ENCODE measurements at places on chromosomes 2 and 18.
A peak's percentile ranks its signal among the peaks of the same experiment; 100 is the strongest.

- DNase-seq: no peak
Measured at GRCh38 chr18:58394046-58394445, 234.8 kb downstream of the ALPK2 start.

DNA sequence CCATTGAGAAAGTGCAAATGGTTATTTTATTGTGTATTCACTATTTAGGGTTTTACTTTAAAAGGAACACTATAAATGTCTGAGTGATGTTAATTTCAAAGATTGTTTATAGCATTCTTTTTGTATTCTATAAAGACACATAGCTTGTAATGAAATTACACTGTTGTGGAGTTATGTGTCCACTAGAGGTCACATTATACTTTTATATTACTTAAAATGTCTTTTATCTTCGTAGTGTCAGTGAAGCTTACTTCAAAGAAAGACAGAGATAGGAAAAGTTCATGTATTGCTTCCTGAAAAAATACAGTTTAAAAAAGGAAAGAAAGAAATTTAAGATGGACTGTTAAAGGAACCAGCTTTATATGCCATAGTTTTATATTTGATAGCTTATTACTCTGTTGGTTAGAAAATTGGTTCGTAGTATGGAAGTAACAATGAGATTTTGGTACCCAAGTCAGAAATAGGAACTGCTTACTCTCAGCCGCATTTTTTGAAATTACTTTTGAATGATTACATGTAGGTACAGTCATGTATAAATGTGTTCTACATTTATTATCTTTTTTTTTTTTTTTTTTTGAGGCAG is 20.5 kb downstream of the APLF start:
- DNase-seq: no peak

- no peak for DNase-seq
Measured at GRCh38 chr2:154480521-154480920, 218.0 kb upstream of the KCNJ3 start.

DNA sequence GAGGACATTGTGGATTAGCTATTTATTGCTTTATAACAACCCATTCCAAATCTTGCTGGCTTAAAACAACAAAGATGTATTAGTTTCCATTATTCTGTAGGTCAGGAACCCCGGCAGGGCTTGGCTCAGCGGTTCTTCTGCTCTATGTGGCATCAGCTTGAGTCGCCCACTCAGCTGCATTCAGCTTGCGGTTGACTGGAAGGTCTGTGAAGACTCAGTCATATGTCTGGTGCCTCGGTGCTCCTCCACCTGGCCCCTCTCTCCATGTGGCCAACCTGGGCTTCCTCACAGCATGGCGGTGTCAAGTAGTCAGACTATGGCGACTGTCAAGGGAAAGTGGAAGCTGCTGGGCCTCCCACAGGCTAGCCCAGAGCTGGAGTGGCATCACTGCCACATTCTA is 48.6 kb downstream of the EMILIN2 start:
- DNase-seq: no peak

- DNase-seq: no peak
Measured at GRCh38 chr2:212536817-212537725, 1.5 kb downstream of the ERBB4 start.

DNA sequence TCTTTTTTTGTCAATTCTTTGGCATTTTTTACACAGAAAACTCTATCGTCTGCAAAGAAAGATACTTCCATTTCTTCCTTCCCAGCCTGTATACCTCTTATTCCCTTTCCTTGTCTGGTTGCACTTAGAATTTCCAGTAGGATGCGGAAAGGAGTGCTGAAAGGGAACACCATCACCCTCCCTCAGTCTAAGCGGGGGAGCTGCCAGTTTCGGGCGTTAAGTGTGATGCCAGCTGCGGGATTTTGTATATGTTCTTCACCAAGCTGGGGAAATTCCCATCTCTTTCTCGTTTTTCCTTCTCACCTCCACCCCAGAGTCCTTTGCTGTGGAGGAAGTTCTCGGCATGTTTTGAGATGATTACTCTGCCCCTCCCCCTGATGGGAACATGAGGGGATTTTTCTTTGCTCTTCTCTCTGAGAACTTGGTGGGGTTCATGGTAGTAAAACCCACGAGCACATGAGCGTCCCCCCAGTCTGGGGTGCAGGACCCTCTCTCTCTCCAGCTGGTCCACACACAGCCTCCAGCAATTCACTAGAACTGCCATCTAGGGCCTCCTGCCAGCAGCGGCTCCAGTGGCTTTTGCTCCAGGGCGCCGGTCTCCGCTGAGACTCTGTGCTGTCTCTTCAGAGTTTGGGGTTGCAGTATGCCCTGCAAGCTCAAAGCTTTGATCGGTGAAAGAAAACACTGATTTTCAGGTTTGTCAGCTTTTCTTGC is 15.5 kb downstream of the AQP12A start:
- DNase-seq: no peak

DNA sequence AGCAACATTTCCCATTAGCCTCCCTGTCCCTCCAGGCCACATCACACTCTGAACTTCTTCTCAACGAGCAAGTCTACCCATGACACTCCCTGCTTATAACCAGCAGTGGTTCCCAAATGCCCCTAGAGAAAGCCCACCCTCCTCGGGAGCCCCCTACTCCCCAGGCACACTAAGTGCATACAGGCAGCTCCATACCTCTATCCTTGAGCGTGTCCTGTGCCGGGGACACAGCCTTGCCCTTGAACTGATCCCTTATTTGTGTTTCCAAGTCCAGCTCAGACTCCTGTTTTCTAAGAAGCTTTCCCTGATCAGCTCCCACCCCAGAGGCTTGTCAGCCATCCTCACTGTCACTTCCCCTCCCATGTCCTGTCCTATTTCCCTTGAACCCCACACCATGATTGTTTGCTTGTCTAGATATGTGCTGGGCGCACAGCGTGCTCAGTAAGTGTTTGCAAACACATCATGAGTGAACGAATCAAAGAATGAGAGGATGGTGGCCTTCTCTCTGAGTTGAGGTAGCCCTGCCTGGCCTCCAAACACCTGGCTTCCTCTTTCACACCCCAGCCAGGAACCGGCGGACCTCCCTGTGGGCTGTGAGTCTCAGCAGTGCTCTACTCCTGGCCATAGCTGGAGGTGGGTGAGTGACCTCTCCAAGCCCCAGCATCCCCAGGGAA is 2.1 kb downstream of the TEX51 start:
- peak; percentile 50 for DNase-seq

DNA sequence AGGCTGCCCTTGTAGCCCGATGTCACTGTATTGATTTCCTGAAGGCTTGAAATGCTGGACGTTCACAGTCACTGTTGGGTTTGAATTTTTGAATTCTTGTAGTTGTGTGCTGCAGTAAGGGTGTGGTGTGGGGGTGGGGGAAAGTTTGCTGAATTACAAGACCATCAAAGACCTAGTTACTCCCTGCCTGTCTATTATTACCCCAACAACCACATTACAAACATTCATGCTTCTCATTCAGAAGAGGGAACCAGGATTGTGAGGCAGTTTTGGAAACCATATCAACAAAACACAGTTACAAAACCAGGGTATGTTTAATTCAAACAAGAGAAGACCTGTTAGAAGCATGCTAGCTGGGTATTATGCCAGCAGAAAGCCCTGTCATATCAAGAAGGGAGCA is 85.8 kb downstream of the CLHC1 start:
- no peak for DNase-seq

GRCh38 chr2:24492421-24493279 is 1.6 kb downstream of the NCOA1 start:
- DNase-seq: no peak

GRCh38 chr18:57542126-57542525 is 44.4 kb downstream of the FECH start:
- no peak for DNase-seq

DNA sequence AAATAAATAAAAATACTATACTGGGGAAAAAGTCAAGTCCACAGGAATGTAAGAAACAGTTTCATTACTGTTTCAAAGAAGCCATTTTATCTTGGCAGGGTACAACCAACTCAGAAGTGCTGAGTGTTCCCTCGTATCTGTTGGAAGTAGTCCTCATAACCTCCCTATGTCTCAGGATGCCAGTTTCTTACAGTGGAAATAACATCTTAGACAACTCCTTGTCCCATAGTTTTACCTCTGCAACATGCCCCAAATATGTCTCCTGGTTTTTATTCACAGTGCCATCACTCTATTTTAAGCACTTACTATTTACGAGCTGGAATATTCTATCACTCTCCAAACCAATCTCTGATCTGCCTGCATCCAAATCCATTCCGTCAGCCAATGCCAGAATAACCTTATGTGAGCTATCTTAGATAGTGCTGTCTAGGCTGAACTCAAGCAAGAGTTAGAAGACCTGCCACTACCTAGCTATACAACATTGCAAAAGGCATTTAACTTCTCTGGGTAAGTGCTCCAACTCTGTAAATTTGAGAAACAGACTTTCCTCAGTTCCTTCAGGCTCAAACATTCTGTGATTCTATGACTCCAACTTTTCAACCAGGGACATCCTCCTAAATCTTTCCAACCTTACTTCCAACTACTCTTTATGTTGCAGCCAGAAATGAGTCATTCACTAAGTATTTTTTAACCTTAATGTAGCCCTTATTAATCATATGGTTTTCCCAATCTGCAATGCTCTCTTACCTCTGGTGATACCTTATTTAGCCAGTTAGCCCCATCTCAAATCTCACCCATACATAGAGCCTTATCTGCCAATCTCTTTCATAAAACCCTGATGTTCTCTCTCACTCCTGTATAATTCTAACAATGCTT is 66.7 kb downstream of the RTN4 start:
- DNase-seq: no peak

GRCh38 chr2:142180820-142181533 is 50.2 kb upstream of the LRP1B start:
- DNase-seq: no peak

- DNase-seq: no peak
Measured at GRCh38 chr2:165462443-165462842, 7.1 kb upstream of the CSRNP3 start.

DNA sequence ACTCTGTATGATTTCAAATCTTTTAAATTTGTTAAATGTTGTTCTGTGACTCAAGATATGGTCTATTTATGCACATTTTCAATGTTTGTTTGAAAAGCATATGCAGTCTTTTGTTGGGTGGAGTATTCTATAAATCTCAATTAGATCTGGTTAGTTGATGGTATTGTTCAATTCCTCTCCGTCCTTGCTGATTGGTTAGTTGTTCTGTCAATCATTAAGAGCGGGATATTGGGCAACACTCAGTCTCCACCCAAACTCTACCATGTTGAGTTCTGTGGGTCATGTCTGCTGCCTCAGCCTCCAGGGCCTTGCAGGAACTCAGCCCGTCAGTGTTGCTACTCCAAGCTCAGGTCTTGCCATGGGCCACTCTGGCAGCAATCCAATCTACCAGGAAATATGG is 118.9 kb downstream of the VWA3B start:
- no peak for DNase-seq

GRCh38 chr2:207448006-207448405 is 81.8 kb upstream of the CREB1 start:
- DNase-seq: no peak

DNA sequence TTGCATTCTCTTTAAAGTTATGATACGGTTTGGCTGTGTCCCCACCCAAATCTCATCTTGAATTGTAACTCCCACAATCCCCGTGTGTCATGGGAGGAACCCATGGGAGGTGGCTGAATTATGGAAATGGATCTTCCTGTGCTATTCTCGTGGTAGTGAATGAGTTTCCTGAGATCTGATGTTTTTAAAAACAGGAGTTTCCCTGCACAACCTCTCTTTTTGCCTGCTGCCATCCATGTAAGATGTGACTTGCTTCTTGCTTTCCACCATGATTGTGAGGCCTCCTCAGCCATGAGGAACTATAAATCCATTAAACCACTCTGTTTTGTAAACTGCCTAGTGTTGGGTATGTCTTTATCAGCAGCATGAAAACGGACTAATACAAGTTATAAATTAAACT is 37.5 kb upstream of the SESTD1 start:
- no peak for DNase-seq

- peak; percentile 70 for DNase-seq
Measured at GRCh38 chr18:22422909-22423548, 5.3 kb upstream of the CTAGE1 start.

- DNase-seq: no peak
Measured at GRCh38 chr2:195498176-195498575, 158.8 kb upstream of the SLC39A10 start.

DNA sequence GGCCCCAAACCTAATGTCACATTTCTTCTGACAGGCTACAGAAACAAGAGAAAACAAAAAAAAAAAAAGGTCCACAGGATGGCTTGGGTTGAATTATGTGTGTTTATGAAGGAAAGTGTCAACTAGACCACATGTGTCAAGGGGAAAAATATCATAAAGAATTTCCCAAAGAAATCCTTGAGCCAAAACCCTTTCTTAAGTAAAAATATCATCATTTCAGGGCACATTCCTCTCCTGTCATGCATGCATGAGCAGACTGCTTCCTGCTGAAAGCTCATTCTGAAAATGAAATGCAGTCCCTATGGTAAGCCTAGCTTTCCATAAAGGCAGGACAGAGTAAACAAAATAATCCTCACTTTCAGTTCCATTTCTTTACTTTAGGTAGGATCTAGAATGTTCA is 85.7 kb upstream of the RBBP8 start:
- no peak for DNase-seq

- DNase-seq: no peak
Measured at GRCh38 chr2:69545477-69545932, 98.0 kb downstream of the AAK1 start.

GRCh38 chr2:103153580-103154284 is 391.9 kb downstream of the TMEM182 start:
- DNase-seq: no peak

DNA sequence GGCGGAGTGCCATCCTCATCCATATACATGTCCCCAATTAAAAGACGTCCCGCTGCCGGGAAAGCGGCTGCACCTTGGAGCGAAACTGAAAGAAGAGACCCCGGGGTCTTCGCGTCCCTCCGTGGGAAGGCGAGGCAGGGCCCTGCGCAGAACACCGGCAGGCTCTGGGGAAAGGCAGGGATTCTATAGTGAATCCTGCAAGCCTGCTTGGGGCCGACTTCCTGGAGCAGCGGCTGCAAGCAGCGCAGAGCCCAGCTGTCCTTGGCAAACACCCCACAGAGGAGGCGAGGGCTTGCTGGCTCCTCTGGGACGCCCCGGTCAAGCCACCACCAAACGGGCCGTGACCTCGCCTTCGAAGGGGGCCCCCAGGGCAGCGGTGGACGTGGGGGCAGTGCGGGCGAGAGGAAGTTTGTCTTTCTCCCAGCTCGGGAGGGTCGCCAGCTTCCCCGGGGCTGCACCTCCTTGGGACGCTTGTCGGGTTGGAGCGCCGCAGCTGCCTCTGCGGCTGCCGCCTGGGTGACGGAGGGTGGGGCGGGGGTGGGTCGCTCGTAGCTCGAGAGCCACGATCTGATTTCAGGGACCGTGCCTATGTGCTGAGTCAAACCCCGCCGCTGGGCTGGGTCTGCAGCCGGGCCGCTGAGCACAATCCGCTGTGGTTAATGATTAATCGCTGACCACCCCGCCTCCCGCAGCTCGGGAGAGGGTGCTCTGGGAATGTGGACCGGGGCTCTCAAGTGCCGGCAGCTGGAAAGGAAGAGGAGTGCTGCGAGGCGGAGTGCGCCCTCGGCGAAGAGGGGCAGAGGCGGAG is 486 bp upstream of the GPR39 start:
- peak; percentile 67 for DNase-seq

DNA sequence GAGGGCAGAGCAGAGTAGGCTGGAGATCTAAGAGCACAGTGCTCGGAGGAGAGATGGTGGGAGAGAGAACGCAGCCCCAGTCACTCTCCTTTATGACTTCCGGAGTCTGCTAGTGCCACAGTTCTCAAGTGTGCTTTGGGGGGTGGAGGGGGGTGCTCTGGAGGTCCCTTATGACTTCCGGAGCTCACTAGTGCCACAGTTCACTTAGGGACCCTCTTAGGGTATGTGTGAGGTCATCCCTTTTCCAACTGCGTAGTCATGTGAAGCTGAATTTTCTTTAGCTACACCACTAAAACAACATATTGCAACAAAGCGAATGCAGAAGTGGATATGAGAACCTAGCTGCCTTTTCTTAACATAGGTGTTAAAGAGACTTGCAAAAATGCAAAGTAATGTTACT is 153.7 kb upstream of the KCTD1 start:
- DNase-seq: no peak
